ENCODE measurements at places on chromosomes 1 and 21. TPM values are rescaled to one million over a fixed set of nuclear protein-coding genes. Genes with fewer than 3 reads are reported as not detected.
A peak's percentile ranks its signal among the peaks of the same experiment; 100 is the strongest.

SLC22A15 gene
- total RNA-seq, result 7.1 TPM

KCNAB2 gene
- 2.0 TPM for total RNA-seq

AMIGO1 gene
- 0.82 TPM for total RNA-seq

DNA sequence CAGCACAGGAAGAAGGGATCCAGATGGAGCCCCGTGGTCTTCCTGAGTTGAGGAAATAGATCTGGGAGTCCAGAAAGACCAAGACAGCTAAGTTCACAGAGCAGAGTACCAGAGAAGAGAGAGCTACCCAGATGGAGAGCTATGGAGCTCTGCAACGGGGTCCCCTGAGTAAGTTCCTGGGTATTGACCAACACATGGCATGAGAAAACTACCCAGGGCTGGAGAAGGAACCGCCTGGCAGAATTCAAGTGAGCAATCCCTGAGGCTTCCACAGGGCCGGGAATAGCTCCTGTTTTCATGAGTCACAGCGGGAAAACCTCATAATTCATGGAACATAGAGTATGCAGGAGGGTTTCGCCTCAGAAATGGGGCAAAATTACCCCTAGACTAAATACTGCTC lies 19.7 kb downstream of the STPG1 start:
- DNase-seq, result peak; percentile 79

OR2L8 gene
- not detected for total RNA-seq

AXDND1 gene
- total RNA-seq, result 0.21 TPM

DNA sequence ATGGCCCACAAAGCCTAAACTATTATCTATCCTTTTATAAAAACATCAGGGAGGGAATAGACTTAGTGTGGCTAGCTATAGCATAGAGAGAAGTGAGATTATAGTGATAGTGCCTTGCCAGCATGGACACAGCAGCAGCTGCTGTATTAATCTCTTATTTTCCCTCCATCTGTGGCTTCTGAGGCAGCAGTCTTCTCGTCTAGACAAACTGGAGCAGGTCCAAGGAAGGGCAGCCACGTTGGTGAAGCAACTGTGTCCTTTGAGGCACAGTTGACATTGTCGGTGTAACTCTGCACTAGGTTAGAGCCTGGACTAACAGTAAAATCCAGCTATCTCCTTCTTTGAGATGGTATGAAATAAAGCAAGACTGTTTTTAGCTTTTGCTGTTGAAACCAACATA lies 131.3 kb downstream of the CACHD1 start:
- no peak for DNase-seq

GRCh38 chr1:240091614-240092300 lies at the start of gene FMN2:
TSS of gene FMN2 (plus strand) at chr1:240091883. CDS start at chr1:240092110, 227 bp downstream.
- DNase-seq, result no peak

DNA sequence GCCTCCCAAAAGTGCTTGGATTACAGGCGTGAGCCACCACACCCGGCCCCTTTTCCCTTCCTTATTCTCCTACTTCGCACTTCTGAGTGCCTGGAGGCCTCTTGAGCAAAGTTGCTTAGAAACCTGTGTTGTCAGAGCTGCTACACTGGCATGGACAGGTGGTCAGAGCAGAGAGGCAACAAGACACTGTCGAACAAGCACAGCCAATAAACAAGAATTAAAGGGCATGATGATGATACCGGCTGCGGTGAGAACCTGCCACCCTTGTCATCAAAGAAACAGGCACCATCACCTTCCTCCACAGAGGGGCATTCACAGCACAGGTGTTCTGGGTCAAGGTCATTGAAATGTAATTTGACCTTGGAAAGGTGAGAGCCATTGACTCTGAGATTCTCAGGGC lies 23.3 kb downstream of the STUM start:
- DNase-seq, result no peak

KRTAP20-4 gene
- total RNA-seq, result not detected

DNA sequence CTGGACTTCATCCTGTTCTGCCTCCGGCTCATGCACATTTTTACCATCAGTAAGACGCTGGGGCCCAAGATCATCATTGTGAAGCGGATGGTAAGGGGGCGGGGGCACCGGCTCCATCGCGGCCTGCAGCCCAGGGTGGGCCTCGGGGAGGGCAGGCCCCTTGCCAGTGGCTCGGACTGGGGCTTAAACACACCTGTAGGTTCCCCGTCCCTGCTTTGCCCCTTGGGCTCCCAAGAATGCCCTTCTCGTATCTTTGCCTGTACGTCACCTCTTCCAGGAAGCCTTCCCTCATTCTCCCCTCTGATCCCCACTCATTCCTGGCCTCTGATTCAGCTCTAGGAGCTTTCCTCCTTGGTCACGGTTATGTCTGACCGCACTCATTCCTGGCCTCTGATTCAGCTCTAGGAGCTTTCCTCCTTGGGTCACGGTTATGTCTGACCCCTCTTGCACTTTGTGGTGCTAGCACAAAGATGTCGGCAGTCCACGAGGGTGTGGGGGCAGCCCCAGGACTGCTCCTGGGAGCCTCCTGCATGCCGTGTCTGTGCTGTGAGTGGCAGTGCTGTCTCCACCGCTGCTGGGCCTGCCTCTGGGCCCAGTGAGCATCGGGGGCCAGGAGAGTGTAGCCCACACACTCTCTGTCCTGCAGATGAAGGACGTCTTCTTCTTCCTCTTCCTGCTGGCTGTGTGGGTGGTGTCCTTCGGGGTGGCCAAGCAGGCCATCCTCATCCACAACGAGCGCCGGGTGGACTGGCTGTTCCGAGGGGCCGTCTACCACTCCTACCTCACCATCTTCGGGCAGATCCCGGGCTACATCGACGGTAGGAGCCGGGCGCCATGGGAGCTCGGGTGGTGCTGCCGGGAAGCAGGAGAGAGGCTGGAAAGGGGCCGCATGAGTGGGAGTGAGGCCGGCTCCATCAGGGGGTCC lies 49.1 kb upstream of the LRRC3 start:
- DNase-seq, result no peak

- no peak for DNase-seq
Observed at GRCh38 chr21:26379561-26379960, 193.5 kb downstream of the CYYR1 start.

GRCh38 chr1:198500096-198500495 lies 40.4 kb downstream of the ATP6V1G3 start:
- DNase-seq, result no peak

DNA sequence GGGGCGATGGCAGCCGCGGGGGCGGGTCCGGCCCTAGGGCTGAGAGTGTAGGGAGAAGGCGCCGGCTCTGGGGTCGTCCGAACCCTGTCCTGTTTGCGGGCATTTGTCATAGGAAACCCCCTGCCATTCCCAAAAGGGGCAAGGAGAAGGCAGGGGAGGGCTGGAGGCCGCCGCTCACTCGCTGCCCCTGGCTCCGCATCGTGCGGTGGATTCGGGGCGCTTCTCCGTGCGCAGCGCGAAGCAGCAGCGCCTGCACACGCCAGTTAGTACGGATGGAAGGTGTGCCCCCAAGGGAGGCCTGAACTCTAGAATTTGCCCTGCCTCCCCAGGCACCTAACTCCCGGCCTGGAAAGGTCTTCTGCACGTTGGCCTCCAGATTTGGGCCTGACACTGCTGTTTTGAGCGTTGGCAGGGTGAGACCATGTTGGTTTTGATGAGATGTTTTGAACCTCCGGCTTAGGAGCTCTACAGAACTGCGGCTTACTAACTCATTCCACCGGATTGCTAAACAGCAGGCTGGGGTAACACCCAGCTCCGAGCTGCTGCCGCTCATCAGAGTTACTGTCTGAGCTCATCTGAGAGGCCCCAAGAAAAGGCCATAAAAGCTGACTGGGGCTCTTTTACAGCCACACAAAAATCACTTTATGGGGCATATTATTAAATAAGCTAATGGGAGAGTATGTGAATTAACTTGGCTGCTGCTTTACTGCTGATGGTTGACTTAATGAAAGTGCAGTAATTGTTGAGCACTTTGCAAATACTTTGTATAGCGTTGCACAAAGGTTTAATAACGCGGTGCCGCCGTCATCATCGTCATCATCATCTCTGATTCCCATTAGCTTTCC lies 987 bp downstream of the GPR137B start:
- DNase-seq, result peak; percentile 33

DNA sequence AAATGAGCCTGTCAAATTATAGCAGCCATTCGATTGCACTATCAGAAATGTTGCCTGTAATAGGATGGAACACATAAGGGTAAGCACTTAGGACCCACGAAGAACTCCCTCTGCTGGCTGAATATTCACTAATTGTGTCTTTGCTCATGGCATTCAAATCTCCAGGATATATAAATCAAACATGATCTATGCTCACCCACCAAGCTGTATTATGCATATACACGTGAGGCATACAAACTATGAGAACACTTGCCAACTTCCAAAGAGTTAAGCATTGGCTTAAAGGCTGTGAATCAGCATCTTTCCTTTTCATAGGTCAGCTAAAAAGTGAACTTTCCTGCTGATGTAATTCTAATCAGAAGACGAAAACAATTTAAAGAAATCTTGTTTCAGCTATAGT lies 34.5 kb downstream of the TMPRSS15 start:
- DNase-seq, result peak; percentile 34

DNA sequence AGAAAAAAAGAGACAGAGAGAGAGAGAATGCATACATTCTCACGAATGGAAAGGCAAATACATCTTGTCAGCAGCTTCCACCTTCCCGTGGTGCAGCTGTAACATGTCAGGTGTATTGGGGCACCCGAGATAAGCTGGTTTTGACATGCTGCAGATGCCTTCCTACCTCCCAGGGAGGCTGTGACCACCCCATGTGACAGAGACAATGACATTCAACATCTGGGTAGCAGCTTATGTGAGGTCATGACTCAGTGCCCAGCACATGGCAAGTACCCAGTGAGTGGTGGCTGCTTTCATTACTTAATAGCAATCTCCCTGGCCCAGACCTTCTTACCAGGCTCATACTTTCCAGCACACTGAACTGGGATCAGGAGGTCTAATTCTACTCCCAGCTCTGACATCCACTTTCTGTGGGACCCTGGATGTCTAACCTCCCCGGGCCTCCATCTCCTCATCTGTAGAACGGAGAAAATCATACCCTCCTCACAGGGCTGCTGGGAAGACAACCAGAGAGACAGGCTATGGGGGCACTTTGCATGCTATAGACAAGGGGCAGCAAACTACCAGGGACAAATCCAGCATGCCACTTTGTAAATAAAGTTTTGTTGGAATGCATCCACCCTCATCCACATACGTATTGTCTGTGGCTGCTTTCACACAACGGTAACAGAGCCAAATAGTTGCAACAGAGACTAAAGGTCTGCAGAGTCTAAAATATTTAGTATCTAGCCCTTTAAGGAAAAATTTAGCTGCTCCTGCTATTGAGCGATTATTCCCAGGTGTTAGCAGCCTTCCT lies 38.5 kb upstream of the ZBTB40 start:
- peak; percentile 18 for DNase-seq

- peak; percentile 69 for DNase-seq
Observed at GRCh38 chr1:193104502-193104906, 710 bp downstream of the GLRX2 start.

Data from foreskin keratinocyte (primary cell).